Neural crest cell (in vitro differentiated cells): ENCODE measurements at places on chromosomes 1 and 21.

DNA sequence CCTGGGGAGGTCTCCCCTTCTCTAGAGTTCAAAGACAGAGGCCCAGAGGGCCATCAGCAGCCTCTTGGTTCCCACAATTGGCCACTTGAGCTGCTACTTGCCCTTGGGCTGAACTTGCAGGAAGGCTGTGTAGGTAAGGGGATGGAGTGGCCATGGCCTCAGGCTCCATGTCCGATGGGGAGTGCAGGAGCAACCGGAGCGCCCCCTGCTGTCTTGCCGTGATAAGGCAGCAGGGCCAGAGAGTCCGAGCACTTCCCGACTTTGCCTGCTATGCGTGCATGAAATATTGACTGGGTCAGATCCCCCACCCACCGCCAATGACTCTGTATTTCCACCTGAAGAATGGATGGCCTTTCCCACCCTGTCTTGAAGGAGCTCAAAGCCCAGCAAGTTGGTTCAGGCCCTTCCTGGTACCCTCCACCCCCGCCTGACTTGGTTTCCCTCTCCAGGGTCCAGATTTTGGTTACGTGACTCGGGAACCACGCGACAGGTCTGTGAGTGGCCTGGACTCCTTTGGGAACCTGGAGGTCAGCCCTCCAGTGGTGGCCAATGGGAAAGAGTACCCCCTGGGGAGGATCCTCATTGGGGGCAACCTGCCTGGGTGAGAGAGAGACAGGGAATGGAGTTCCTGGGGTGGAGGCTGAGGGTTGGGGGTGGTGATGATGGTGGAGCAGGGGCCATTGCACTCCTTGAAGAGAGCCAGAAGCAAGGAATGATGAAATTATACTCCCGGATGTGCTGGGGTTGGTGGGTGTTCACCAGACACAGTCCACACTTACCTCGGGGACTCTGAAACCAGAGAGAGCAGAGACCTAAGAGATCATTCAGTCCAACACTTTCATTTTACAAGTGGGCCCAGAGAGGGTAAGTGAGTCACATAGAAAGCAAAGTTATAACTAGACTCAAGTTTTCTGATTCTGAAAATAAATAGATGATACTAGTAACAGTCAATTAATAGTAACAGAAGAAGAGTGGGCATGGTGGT lies 25.6 kb downstream of the PADI3 start:
- peaks cover 8% of the 10 kb centered on the region for H3K4me1 ChIP-seq
- DNase-seq, result peak; percentile 75
- no peak overlapping the region for H3K4me3 ChIP-seq
- H3K27ac ChIP-seq, result no peak overlapping the region
- H3K27me3 ChIP-seq, result peaks cover 7% of the 10 kb centered on the region
- no peaks in the 10 kb centered on the region for H3K36me3 ChIP-seq

DNA sequence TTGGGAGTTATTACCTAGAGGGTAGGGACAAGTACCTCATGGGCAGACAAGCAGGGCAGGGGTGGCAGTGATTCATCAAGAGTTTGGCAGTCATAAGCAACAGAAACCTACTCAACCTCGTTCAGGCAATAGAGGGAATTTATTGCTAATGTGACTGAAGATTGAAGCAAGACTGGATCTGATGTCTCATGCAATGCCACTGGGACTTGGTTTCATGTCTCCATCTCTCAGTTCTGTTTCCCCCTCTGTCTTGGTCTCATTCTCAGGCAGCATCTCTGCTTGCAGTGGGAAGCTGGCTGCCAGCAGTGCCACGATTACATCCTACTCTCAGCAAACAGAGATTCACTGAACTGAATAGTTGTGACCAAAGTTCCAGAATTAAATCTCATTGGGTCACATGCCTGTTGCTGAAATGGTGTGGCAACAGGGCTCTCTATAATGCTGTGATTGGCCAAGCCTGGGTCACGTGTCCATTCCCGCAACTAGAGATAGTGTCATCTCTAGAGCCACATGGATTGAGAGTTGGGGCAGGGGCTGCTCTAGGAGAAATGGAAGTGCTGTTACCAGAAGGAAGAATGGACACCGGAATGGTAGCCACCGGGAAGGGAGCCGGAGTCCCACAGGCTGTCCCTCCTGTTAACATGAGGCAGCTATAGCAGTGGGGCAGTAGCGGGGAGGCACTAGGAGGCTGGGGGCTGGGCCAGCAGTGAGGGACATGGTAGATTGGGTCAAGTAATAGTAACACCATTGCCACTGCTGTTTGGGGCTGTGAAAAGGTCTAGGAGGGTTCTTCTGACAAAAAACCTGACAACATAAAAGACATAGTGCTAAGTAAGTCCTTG lies 3.9 kb upstream of the CDC42 start:
- H3K27ac ChIP-seq, result no peak overlapping the region
- DNase-seq, result no peak
- no peaks in the 10 kb centered on the region for H3K4me1 ChIP-seq
- H3K4me3 ChIP-seq, result peak overlapping the region; percentile 58

DNA sequence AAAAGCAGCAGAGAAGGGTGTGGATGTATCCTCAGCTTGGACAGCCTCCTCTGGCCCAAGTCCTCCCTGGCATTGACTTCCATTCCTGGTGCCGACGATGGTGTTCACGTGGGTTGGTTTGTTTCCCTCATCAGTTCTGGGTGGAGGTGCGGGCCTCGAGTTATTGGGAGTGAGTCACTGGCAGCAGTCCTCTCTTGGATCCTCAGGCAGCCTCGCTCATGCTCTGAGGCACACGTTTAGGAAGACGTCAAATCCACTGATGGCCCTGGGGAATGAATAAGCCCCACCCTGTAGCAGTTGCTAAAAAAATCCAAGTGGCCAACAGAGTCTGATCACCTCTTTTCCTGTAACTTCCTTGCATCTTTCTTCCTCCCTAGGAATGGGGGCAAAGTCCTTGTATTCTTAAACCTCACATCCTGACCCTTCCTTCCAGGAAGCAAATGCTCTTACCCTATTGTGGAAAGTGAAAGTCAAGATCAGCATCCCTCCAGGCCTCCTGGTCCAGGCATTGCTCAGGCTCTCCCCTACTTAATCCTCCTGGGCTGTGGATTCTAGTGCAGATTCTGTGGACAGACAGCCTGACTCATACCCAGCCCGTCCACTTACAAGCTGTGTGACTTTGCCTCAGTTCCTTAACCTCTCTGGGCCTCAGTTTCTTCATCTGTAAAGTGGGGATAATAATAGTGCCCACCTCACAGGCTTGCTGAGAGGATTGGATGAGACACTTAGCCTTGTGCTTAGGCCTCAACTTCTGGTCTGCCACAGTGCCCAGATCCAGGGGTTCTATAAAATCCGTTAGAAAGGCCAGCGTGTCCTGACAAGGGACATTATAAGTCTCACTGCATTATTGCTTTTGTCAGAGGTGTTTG lies 111.1 kb downstream of the TLR5 start:
- H3K36me3 ChIP-seq, result no peaks in the 10 kb centered on the region
- no peak overlapping the region for H3K4me3 ChIP-seq
- peaks cover 26% of the 10 kb centered on the region for H3K27me3 ChIP-seq
- peaks cover 20% of the 10 kb centered on the region for H3K4me1 ChIP-seq

DNA sequence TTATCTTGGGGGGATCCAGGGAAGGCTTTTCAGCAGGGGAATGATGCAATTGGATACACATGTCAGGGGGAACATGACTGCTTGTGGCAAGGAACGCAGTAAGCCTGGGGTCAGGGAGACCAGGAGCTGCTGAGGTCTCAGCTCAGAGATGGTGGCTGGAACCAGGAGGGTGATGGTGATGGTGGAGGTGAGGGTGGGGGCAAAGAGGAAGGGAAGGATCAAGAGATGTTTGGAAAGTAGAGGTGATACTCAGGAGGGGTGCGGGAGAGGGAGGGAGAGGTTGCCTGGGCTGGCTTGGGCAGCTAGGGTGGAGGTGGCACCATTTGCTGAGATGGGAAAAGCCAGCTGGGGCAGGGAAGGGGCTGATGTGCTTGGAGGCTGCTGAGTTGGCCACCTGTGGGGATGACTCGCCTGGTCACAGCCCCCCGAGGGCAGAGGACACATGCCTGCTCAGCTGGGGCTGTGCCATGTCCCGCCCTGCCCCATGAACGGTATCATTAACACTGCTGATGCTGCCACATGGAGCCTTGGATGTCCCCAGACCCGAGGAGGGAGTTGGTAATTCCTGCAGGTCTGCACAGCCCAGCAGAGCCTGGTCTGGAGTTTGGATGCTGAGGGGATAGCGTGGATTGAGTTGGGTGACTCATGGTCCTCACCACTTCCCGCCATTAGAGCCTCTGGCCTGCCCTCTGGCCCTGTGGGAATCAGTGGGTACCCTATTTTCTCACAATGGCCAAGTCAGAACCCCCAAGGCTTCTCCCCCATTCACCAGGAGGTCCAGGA lies 6.3 kb upstream of the PADI1 start:
- no peak overlapping the region for H3K27ac ChIP-seq
- peaks cover 14% of the 10 kb centered on the region for H3K27me3 ChIP-seq
- no peak overlapping the region for H3K4me3 ChIP-seq
- no peaks in the 10 kb centered on the region for H3K36me3 ChIP-seq

GRCh38 chr1:47901001-47901575 lies 96.1 kb downstream of the TRABD2B start:
- no peak for DNase-seq
- peaks cover 4% of the 10 kb centered on the region for H3K4me1 ChIP-seq
- H3K27me3 ChIP-seq, result peaks cover 10% of the 10 kb centered on the region
- H3K36me3 ChIP-seq, result no peaks in the 10 kb centered on the region
- H3K27ac ChIP-seq, result no peak overlapping the region

- no peak overlapping the region for H3K4me3 ChIP-seq
- DNase-seq, result no peak
- H3K27ac ChIP-seq, result no peak overlapping the region
- peaks cover 7% of the 10 kb centered on the region for H3K4me1 ChIP-seq
- no peaks in the 10 kb centered on the region for H3K36me3 ChIP-seq
- no peaks in the 10 kb centered on the region for H3K27me3 ChIP-seq
These were observed 190.9 kb upstream of the ADGRL4 start for GRCh38 chr1:79197421-79197820.

GRCh38 chr21:45208627-45208951 lies 79.1 kb downstream of the POFUT2 start:
- no peak overlapping the region for H3K27ac ChIP-seq
- no peaks in the 10 kb centered on the region for H3K4me1 ChIP-seq

DNA sequence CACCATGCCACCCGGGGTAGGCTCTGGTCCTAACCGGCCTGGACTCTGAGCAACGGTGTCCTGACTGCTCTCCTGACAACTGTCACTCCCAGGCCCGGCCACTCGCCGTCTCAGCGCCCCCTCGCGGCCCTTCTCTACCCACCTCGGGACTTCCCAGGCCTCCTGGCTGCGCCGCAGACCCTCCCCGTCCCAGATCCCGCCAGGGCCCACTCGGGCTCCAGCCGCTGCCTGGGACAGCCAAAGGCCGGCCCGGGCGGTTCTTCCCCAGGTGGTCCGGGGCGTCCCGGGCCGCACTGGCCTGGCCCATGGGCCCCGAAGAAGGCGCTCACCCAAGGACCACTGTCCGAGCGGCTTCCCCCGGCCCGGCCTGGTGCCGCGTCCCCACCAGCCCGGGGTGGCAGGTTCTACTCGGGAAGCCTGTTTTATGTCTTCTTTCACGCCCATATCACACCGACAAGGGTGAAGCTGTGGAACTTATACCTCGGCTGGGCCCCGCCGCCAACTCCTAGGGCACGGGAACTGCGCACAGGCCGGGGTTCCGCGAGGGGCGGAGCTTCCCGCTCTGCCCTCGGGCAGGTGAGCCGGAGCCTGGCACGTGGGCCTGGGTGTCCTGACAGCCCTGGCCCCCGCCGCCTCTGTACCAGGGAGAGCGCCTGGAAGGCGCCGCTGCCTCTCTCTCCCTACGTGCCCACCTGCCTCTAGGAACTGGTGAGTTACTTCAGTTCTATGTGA lies 138.3 kb downstream of the TTLL7 start:
- no peaks in the 10 kb centered on the region for H3K27me3 ChIP-seq
- no peak overlapping the region for H3K27ac ChIP-seq
- H3K36me3 ChIP-seq, result no peaks in the 10 kb centered on the region
- H3K4me3 ChIP-seq, result no peak overlapping the region
- H3K4me1 ChIP-seq, result peaks cover 10% of the 10 kb centered on the region

GRCh38 chr1:209610631-209610905 lies 27.1 kb downstream of the CAMK1G start:
- H3K4me3 ChIP-seq, result no peak overlapping the region
- DNase-seq, result no peak
- H3K27ac ChIP-seq, result no peak overlapping the region
- H3K4me1 ChIP-seq, result no peaks in the 10 kb centered on the region
- no peaks in the 10 kb centered on the region for H3K36me3 ChIP-seq
- H3K27me3 ChIP-seq, result no peaks in the 10 kb centered on the region
